Pancreas (tissue), 10 donors: ENCODE measurements at places on chromosomes 11 and 22.

DNA sequence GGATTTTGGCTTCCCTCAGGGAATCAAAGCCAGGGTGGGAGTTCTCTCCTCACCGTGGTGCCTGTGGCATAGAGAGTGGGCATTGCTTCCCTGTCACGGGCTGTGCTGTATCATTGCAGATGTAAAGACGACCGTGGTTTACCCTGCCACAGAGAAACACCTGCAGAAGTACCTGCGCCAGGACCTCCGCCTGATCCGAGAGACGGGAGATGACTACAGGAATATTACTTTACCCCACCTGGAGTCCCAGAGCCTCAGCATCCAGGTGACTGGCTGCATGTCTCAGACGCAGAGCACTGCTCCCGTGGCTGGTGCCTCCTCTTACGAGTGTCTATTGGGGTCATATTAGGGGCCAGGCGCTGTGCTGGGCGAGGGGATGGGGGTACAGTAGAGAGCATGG is 24.2 kb upstream of the ST3GAL4 start:
- no peak for DNase-seq

GRCh38 chr11:10232756-10233155 is 61.3 kb downstream of the SBF2 start:
- no peak for DNase-seq

DNA sequence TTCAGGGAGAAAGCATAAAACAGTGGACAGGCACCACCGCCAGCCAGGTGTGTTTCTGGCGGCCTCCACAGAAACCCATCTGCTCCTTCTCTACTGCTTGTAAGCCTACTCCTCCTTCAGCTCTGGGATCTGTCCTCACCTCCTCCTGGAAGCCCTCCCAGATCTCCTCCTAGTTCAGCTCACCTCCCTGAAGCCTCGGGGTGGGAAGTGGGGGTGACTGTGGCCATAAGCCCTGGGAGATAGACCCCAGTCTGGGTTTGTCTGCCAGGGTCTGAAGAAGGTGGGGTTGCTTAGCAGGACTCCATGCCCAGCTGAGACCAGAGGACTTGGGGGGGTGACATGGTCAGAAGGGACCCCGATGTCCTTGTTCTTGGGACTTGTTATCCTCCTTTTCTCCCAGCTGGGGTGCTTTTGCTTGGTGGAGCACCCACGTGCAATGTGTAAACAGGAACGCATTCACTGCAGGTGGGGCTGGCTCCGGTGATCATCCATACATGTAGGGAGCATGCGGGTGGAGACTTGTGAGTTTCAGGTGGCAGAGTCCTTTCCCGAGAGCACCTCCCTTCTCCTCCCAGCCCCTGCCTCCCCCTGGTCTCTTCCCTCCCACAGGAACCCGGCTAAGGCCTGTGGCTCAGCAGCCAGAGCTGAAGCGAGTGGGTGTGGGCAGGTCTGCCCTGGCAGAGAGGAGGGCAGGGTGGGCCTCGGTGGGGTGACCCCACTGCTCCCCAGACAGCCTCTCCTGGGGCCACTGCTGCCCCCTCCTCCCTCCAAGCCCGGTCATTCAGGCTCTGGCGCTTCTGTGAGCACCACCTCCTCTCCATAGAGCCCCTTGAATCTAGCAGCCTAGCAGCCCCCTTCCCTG is 25.9 kb downstream of the MRGPRG start:
- DNase-seq: no peak

DNA sequence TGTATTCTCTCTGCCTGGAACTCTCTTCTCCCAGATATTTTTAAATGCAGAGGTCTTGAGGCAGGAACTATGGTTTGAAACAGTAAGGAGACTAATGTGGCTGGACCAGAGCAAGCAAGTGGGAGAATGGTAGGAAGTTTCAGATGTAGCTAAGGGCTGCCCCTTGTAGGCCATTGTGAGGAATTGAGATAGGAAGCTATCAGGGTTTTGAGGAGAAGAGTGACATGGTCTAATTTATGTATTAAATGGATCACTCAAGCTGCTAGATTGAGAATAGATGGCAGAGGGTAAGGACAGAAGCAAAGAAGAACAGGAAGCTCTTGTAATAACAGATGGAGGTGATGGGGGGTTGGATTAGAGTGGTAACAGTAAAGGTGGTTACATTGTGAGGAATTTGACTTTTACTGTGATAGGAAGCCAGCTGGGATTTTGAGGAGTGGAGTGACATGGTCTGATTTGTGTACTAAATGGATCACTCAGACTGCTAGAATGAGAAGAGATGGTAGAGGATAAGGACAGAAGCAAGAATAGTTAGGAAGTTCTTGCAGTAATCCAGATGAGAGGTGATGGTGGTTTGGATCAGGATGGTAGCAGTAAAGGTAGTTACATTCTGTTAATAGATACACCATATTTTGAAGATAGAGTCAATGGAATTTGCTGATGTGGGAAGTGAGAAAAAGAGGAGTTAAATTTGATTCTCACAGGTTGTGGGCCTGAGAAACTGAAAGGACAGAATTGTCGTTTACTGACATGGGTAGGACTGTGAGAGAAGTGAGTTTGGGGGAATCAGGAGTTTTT is 63.0 kb downstream of the HIPK3 start:
- DNase-seq: no peak
